ENCODE measurements at places on chromosomes 3 and 15.

- DNase-seq: no peak
These were observed 40.2 kb downstream of the CLEC3B start for GRCh38 chr3:45066109-45066801.

DNA sequence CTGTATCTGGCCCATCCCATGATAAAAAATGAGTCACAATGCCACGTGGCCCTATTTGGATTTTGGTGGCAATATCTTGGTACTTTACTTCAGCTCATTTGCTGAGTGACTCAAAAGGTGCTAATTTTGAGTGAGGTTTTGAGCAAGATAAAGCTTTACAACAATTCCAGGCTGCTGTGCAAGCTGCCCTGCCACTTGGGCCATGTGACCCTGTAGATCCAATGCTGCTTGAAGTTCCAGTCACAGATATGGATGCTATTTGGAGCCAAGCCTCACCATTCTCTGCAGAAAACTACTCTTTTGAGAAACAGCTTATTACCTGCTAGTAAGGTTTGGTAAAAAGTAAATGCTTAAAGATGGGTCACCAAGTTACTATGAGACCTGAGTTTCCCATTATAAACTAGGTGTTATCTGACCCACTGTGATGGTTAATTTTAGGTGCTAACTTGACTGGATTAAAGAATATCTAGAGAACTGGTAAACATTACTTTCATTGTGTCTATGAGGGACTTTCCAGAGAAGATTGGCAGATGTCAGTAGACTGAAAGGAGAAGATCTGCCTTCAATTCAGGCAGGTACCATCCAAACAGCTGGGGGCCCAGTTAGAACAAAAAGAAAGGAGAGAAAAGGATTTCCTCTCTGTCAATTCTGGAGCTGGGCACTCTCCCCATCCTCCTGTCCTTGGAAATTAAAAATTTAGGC lies 1083.9 kb downstream of the DIPK2A start:
- DNase-seq: no peak

DNA sequence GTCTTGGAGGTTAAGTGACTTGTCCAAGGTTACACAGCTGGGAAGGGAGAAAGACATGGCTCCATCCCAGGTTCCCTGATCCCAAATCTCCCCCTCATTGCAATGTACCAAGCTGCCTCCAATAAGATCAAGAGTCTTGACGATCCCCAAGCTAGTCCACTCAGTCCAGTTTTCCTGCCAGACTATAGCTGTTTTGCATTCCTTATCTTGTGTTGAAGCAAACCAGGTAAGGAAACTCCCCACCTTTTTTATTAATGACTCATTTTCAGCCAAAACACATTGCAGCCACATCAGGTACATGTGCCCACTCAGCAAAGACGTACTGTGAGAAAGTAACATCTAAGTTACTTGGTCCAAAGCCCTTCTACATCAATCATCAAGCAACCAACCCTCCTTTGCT lies 41.9 kb downstream of the LIPC start:
- no peak for DNase-seq

GRCh38 chr3:14467814-14468620 lies 65.6 kb downstream of the SLC6A6 start:
- DNase-seq: no peak

GRCh38 chr3:191340966-191341365 lies 10.6 kb upstream of the UTS2B start:
- no peak for DNase-seq

GRCh38 chr3:20646425-20646824 lies 460.4 kb upstream of the SGO1 start:
- DNase-seq: no peak

DNA sequence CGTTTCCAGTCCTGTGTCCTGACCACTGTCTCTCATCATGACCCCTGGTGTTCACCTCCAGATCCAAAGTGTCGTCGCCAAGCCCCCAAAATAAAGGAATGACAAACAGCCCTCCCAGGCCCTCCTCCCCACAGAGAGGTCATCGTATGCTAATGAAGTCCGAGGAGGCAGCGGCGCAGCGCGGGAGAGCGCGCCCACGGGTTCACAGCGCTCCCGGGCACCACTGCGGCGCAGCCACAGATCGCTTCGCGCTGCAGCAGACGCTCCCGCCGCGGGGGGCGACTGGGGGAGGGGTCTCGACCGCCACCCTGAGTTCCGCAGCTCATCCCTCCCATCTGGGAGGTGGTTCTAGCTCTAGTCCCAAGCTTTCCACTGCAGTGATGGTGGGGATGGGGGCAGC lies 1.3 kb downstream of the DGKG start:
- no peak for DNase-seq

- DNase-seq: no peak
These were observed 16.2 kb downstream of the ZBTB11 start for GRCh38 chr3:101660714-101661113.

DNA sequence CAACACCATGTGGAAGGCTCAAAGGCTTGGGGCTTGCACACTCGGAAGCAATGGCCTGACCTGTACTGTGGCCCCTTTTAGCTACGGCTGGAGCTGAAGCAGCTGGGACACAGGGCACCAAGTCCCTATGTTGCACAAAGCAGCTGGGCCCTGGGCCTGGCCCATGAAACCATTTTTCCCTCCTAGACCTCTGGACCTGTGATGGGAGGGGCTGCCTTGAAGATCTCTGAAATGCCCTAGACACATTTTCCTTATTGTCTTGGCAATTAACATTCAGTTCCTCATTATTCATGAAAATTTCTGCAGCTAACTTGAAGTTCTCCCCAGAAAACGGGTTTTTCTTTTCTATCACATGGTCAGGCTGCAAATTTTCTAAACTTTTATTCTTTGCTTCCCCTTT lies 85.6 kb upstream of the ALDH1A3 start:
- DNase-seq: no peak

DNA sequence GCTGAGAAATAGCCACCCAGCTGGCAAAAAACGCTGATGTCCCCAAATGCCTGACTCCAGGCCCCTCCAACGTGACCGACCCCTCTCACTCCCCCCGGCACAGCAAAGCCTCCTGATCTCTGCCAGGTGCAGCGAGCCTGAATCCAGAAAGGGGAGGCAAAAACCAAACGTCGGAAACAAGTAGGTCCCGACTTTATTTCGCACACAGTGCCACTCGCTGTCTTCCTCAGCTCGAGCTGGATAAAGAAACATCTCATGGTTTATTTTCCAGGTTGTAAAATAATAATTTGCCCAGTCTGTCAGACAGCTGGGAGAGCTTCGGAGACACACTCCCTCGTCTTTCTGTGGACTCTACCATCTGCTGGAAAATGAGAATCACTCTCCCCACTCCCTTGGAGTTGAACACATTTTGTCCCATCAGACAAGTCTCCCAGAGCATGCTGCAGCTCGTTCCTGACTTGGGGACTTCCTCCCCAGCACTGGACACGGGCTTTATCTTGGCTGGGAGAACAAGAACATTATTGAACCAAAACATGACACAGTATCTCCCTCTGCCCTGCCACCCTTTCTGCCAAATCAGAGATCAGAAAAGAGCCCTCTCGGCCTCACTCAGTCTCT lies 142.8 kb downstream of the NUP210 start:
- no peak for DNase-seq
